T1000 (cell line): ENCODE measurements at places on chromosomes 4 and X.

GRCh38 chr4:184384056-184384809 lies 90.1 kb downstream of the IRF2 start:
- no peak for DNase-seq

GRCh38 chr4:74059161-74059829 lies 20.8 kb upstream of the CXCL3 start:
- DNase-seq = no peak

- DNase-seq = no peak
These were observed 168.2 kb downstream of the DCTD start for GRCh38 chr4:182748949-182749348.

GRCh38 chrX:2502668-2503519 lies 2.1 kb upstream of the DHRSX start:
- DNase-seq = no peak

DNA sequence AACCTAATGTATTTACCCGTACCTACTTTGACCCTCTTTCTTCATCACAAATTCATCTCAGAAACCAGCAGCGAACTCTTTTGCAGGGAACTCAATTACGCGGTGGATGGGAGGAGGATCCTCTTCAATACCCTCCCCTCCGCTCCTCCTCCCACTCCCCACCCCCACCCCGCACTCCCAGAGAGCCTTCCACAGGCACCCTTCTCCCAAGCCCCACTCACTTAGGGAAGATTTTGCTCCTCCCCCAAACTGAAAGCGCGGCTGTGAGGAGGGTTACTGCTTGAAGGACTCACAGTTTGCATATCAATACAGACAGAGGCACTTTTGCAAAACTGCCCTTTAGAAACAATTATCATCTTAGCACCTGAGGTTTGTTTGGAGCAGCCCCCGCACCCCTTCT lies 960 bp upstream of the IL1RAPL1 start:
- no peak for DNase-seq

- no peak for DNase-seq
These were observed 31.5 kb downstream of the KLHL8 start for GRCh38 chr4:87188932-87189331.

DNA sequence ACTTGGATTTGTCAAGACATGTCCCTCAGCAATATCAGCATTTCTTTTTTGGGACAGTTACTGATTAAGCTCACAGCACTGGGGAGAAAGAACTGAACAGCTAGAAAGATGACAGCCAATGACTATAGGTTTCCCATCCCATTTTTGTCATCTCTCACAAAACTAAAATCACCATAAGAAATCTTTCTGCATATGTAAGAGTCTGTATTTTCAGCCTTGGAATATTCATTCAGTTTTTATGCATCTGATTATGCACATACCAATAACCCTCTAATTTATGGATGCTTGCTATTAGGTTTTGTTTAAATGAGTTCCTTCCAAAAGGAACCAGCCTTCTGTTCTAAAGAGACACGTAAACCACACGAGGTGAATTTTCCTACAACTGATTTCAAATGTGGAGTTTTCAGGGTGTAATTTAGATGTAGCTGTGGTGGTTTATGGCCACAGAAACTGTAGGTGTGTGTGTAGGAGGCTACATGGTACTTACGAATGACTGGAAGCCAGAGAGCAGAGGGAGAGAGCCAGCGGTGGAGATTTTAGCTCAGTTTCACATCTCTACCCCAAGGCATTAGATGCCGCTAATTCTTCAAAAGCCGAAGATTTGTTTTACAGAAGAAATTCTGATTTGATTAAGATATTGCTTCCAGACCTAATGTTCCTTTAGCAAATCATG lies 55.3 kb downstream of the AFF2 start:
- no peak for DNase-seq

GRCh38 chr4:139458543-139458942 lies 4.6 kb downstream of the RAB33B start:
- no peak for DNase-seq

DNA sequence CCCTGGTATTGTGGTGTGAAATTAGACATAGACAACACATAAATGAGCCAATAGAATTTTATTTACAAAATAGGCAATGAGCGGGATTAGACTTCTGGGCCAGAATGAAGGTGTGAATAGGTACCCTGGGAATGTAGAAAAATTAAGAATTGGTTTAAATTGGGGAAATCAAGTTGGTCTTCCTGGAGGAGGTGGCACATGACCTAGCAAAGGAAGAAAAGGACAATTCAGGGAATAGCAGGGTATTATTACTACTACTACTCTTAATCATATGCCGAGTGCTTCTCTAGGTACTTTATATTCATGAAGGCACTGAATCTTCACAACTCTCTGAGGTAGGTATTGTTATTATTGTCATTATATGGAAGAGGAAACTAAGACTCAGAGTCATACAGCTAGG lies 202.1 kb downstream of the LHFPL1 start:
- DNase-seq = no peak

DNA sequence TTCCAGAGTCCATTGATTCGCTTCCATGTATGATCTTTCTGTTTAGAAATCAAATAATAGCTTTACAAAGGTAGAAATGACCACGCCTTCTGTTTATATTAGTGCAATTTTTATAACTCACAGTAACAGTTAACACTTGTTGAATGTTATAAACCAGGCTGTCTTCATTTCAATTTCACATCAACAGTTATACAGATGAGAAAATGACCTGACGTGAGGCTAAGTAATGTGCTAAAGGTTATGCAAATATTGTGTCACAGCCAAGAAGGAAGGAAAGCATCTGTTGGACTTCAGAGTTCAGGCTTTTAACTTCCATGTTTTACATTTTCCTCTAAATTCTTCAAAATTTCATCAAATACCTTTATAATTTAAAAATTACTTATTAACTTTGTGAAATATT lies 13.9 kb downstream of the CASP3 start:
- DNase-seq = no peak

- no peak for DNase-seq
These were observed 939.4 kb downstream of the C4orf33 start for GRCh38 chr4:130035391-130035790.

GRCh38 chr4:107037199-107037584 lies 1.1 kb upstream of the DKK2 start:
- DNase-seq = no peak

DNA sequence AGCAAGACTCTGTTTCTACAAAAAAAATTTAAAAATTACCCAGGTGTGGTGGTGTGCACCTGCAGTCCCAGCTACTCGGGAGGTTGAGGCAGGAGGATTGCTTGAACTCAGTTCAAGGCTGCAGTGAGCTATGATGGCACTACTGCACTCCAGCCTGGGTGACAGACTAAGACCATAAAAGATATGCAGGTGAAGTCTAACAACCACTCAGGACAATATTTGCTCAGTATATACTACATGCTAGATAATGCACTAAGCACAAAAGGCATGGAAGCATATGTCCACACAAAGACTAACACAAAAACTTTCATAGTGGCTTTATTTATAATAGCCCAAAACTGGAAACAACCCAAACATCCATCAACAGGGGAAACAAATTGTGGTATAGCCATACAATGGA lies 57.7 kb upstream of the TXK start:
- DNase-seq = no peak

DNA sequence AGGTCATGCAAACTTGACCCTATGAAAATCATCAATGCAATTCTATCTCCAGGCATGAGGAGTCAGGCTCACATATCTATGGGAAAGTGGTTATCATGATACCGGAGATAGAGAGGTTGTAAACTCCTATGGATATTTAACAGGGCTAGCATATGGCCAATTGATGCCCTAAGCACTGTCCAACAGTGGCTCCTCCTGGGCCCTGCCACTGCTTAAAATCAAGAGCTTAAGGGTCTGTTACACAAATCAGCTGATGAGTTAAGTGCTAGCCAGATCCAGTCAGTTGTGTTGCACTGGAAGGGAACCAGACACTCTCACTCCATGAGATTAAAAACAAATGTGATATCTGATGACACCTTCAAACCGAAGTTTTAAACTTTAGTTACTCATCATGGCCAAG lies 337.6 kb downstream of the STIM2 start:
- DNase-seq = no peak

- DNase-seq = no peak
These were observed 71.0 kb downstream of the ACOX3 start for GRCh38 chr4:8369426-8370105.

- no peak for DNase-seq
These were observed 13.2 kb upstream of the CLDN24 start for GRCh38 chr4:183335369-183335940.

DNA sequence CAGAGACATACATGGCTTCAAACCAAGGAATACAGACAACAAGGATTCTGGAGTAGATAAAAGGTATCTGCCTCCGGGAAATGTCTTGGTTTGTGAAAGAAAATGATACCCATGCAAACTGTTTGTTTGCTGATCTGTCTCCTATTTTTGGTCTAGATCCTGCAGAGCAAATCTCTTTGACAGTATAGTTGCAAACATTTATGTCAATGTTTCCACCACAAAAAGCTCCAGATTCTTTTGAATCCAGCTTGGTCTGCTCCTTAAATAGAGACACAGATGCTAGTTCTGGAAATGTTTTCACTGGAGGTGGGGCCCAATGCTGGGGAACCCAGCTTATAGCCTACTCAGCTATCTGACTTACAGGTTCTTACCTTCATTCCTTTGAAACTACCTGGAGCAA lies 119.7 kb downstream of the ATG4A start:
- no peak for DNase-seq

DNA sequence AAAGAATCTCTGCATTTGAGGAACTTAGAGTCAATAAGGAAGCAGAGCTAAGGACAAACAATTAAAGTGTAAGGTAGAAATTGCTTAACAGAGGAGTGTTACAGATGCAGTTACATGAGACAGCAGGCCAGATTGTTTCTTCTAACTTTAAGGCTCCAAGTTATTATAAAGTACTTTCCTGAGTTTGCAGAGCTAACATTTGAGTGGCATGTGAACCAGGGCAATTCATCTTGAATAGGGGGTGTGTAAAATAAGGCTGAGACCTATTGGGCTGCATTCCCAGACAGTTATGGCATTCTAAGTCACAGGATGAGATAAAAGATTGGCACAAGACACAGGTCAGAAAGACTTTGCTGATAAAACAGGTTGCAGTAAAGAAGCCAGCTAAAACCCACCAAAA lies 7.6 kb upstream of the LNX1 start:
- no peak for DNase-seq

GRCh38 chr4:73086095-73086868 lies 16.8 kb upstream of the COX18 start:
- DNase-seq = no peak

- DNase-seq = no peak
These were observed 21.2 kb upstream of the SYNPO2 start for GRCh38 chr4:118867311-118868067.

DNA sequence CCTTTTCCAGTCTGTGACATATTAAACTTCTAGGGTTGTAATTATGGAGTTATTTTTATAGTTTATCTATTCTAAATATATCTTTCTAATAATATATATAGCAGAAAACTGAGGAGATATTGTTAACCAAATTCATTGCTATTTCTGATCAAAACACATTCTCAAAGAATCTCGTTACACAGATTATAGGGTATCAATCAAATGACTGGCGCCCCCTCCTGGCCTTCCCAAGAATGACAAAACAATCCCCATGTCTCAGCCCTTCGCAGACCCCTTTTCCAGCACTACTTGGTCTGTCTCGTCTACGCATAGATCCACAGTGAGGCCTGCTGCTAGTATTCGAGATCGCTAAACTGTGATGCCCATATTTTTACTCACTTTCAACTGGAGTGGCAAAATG lies 209.3 kb downstream of the GPC3 start:
- no peak for DNase-seq

- no peak for DNase-seq
These were observed 52.0 kb upstream of the ATOH1 start for GRCh38 chr4:93776386-93777080.

DNA sequence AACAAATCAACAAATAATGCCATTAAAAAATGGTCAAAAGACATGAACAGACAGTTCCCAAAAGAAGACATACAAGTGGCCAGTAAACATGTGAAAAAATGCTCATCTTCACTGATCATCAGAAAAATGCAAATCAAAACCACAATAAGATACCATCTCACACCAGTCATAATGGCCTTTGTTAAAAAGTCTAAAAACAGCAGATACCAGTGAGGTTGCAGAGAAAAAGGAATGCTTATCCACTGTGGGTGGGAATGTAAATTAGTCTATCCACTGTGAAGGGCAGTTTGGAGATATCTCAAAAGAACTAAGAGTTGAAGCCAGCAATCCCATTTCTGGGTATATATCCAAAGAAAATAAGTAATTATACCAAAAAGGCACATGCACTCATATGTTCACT lies 668.1 kb upstream of the CPEB2 start:
- DNase-seq = no peak

GRCh38 chr4:53128706-53129357 lies 237.0 kb downstream of the SCFD2 start:
- no peak for DNase-seq

DNA sequence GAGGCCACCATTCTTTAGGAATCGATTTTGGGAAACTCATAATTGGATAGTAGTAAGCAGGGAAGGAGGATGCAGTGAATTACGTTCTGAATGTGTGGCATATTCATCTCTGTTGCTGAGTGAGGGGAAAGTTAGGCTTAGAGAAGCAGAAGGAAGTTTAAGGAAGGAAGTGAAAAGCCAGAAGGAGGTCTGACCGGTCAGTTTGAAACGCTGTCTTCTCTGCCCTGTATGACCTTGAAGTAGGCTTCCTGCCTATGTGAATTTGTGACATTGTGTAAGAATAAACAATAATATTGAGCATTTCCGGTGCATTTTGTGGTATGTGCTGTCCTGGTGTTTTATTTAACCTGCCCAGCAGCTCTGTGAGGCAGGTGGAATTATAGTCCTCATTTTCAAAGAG lies 67.3 kb downstream of the PDLIM5 start:
- DNase-seq = no peak

DNA sequence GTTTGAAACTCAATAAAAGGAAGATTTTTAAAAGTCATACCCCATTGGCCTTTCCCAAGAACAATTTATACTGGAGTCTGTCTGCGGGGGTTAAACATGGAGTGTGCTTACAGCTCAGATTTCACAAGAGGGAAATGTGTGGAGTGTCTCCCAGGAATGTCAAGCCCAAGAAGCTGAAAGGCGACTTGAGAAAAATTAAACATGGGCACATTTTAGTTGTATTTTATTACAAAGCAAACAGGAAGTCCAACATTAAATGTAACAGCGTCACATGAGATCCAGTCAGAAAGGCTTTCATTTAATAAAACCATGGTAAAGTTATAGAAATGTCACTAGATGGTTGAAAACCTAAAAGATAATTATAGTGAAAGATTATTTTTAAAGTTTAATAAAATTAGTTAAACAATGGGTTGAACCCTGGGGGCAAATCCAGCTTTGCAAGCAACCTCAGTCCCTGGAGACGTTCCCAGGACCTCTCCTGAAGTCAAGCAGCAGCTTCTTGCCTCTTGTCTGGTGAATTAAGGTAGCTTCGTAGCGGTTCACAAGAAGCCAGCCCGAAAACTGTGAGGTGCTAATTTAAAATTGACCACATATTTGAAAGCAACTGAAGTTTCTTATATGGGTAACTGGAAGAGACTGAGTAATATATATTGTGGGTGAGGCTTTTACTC lies 168.4 kb upstream of the EDNRA start:
- no peak for DNase-seq

DNA sequence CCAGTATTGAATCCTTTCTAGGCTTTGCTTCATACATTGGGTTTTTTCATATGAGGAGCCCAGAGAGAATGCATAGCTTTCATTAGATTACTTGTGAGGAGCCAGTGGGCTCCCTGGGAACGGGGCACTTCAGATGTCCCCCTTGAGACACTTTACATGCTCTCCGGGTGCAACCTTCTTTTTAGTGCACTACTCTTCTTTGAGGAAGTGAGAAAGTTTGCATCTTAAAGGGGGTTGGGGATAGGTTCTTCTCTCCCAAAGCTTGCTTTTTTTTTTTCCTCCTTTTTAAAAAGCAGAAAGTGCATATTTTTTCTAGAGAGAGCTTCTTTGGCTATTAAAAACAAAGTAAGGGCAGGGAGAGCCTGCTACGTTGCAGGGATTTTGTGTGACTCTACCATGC lies 4.3 kb downstream of the HADH start:
- DNase-seq = no peak
